Fibroblast of lung (primary cell): ENCODE measurements at places on chromosomes 6 and 20. TPM values are rescaled to one million over a fixed set of nuclear protein-coding genes. Genes with fewer than 3 reads are reported as not detected.

SLC12A5 gene
- total RNA-seq, result 0.26 and 0.50 TPM in 2 replicates

OR2J3 gene
- total RNA-seq, result not detected in 2 replicates

PXDC1 gene
- 33.1 and 52.7 TPM in 2 replicates for total RNA-seq

FHL5 gene
- total RNA-seq, result not detected in 2 replicates

PSORS1C2 gene
- total RNA-seq, result not detected in 2 replicates

GATA5 gene
- total RNA-seq, result 0.26 and 0.83 TPM in 2 replicates

COL11A2 gene
- total RNA-seq, result 0.17 and 0.26 TPM in 2 replicates

STMN3 gene
- 16.4 and 34.3 TPM in 2 replicates for total RNA-seq

BICRAL gene
- total RNA-seq, result 4.9 and 6.9 TPM in 2 replicates

KCNQ2 gene
- not detected in 2 replicates for total RNA-seq

SLC22A2 gene
- total RNA-seq, result not detected in 2 replicates

EBF4 gene
- 0.99 and 2.1 TPM in 2 replicates for total RNA-seq

SUPT3H gene
- total RNA-seq, result 8.3 and 8.5 TPM in 2 replicates

LTA gene
- total RNA-seq, result not detected in 2 replicates

MARCKS gene
- 81.7 and 103 TPM in 2 replicates for total RNA-seq

APCDD1L gene
- total RNA-seq, result 0.99 and 1.0 TPM in 2 replicates

LTB gene
- not detected in 2 replicates for total RNA-seq

BCAS4 gene
- total RNA-seq, result 12.1 and 33.7 TPM in 2 replicates

FGD2 gene
- not detected in 2 replicates for total RNA-seq

PKIB gene
- 0.51 and 1.3 TPM in 2 replicates for total RNA-seq

CPNE5 gene
- total RNA-seq, result 0.26 TPM in 1 of 2 replicates, not detected in the other
